Natural killer cell treated with Interleukin-12 subunit alpha and Interleukin-12 subunit beta and Interleukin-15 and Interleukin-18, amount 100 ng/mL, for 72 hours (primary cell): ENCODE measurements at places on chromosomes 5 and 9. TPM values are rescaled to one million over a fixed set of nuclear protein-coding genes. Genes with fewer than 3 reads are reported as not detected.

GRCh38 chr5:170848033-170848432 is 13.8 kb upstream of the RANBP17 start:
- no peak for DNase-seq

GRCh38 chr5:1037671-1038416 is 29.2 kb downstream of the NKD2 start:
- no peak for DNase-seq

- DNase-seq = no peak
Observed at GRCh38 chr9:81470864-81471263, 218.5 kb downstream of the TLE1 start.

DNA sequence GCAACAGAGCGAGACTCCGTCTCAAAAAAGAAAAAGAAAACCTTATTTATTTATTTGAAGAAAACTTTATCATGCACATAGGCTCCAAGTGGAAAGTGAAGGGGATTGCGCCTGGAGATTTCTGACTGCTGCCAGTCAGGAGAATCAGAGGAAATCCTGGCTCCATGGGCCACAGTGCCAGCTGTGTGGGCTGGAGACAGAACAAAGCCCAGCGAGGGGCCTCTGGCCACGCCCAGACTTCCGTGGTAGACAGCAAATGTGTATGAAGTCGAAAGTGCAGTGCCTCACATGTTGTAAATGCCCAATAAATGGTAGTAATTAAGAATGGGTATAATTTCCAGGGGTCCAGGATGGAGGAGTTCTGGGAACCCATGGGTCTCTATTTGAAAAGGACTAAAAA is 75.8 kb upstream of the WWC1 start:
- DNase-seq = no peak

- DNase-seq = peak; percentile 58
Observed at GRCh38 chr5:483434-484140, 40.6 kb downstream of the EXOC3 start.

DNA sequence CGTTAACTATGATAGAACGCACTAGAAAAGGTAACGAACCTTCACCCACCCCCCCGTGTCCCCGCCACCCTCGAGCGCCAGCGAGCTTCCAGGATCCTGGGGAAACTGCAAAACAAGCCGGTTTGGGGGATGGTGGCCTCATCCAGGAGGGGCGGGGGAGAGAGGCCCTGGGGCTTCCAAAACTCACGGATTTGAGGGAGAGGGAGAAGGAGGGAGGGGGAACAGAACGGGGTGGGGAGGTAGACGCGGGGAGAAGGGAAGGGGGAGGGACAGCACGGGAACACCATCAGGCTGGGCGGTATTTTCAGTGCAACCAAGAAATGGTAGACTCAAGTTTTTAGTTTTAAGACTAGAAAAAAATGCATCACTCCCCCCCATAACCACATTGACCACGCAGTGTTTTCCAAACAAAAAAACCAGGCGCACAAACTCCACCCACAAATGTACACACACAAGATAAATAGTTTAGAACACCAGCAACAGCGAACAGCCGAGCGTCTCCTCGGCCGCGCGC is 1.4 kb downstream of the NRARP start:
- no peak for DNase-seq

Gene ZCCHC10
- 21.6 TPM for total RNA-seq

Gene CDHR2
- 0.40 TPM for total RNA-seq

Gene CKS2
- 90.2 TPM for total RNA-seq

Gene VCAN
- total RNA-seq = 0.57 TPM

Gene ZNF879
- total RNA-seq = 4.6 TPM
